ENCODE measurements at places on chromosomes 6 and 20.

- DNase-seq, result no peak
These were observed 27.9 kb downstream of the SDCBP2 start for GRCh38 chr20:1301031-1301529.

GRCh38 chr6:168417191-168417590 lies 23.8 kb upstream of the SMOC2 start:
- DNase-seq, result no peak

DNA sequence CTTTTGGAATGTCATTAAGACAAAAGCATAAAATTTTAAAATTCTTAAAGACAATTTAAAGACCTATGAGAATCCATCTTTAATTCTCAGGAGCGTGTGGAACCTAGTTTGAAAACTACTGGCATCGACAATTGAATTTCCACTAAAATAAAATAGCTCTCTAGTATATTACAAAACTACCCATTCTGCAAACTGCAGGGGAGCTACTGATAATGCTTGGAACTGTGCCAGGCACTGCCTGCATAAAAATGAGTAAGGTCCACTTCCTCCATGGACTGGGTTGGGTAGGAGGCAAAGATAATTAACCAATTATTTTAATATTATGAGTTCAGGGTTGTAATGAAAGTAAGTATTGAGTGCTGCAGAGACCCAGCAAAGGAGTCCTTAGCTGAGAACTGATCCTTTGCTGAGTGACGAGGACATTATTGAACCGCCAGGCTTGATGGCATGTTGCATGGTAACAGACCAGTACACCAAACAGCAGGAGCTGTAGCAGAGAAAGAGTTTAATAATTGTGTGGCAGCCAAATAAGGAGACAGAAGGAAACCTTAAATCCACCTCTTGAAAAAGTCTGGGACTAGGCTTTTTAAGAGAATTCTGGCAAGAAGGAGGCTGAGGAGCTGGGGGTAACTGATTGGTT lies 261.3 kb downstream of the ESR1 start:
- DNase-seq, result no peak

- DNase-seq, result no peak
These were observed 247.0 kb downstream of the PHACTR1 start for GRCh38 chr6:12963567-12963966.

DNA sequence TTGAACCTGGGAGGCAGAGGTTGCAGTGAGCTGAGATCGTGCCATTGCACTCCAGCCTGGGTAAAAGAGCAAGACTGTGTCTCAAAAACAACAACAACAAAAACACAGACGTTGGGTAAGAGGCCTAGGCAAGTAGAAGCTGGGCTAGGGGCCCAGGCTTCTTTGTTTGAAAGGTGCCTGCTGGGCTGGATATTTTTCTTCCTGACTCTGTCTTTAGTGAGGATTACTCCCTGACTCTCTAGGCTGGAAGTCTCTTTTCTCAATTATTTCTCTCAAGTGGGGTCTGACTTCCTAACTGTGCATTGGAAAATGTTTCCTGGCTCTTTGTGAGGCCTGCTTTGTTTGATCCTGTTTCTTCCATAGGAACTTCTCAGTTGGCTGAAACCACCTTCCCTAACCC lies 76.5 kb upstream of the DTNBP1 start:
- no peak for DNase-seq

GRCh38 chr6:16902502-16902901 lies 141.2 kb upstream of the ATXN1 start:
- DNase-seq, result no peak

DNA sequence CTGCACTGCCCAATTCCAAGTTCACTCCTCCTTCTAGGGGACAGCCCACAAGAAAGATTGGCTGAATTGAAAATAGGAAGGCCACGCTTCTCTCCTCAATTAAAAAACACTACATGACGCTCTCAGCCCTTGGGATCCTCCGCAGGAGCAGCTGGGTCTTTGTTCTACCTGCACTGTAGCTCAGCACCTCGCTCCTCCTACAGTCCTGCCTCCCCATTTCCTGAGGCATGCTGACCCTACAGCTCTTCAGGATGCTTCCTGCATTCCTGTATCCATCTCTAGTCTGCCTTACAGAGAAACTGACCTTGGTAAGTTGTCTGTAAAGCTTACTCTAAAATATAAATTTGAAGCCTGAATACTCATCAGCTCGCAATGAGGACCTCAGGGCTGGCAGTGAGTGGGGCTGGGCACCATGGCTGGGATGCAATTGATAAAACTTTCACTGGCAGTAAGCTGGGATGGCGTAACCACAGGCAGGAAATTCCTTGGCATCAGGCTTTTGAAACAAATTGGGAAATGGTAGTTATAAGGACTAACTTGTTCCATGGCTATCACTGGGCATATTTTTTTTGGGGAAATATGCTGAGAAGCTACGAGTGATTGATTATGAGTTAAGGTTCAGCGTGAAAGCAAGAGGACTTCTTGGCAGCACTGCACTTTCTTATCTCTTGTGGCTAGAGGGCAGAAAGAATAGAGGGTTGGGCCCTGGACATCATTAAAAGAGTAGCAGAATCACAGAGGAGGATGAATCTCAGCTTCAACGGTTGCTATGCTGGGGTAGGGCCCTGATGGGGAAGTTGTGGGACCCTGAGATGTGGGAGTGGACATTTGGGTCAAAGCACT lies 11.7 kb upstream of the SIRPB1 start:
- DNase-seq, result no peak

GRCh38 chr6:61809004-61809595 lies 476.9 kb downstream of the KHDRBS2 start:
- DNase-seq, result peak; percentile 52

DNA sequence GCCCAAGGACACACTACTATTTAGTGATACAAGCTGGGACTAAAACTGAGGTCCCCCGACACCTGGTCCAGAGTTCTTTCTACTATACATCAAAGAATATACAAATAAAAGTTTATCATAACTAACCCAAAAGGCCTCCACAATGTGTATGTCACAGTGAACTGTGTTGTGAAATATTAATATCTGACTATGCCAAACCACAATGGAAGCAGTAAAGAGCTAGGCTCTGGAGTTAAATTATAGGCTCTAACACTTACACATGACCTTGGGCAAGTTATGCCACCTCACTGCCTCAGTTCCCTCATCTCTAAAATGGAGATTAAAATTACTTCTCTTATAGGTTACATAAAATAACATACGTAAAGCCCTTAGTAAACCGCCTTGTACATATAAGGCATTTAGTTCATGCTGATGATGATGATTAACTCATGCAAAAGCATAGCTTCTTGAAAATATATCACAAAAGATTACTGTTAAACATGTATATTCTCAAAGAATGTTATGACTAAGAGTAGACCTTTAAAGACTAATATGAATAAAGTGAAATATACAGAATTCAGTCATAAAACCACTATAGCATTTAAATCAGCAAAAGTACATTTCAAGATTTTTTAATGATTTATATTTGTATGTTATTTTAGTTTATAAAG lies 5.7 kb downstream of the SUPT3H start:
- no peak for DNase-seq

DNA sequence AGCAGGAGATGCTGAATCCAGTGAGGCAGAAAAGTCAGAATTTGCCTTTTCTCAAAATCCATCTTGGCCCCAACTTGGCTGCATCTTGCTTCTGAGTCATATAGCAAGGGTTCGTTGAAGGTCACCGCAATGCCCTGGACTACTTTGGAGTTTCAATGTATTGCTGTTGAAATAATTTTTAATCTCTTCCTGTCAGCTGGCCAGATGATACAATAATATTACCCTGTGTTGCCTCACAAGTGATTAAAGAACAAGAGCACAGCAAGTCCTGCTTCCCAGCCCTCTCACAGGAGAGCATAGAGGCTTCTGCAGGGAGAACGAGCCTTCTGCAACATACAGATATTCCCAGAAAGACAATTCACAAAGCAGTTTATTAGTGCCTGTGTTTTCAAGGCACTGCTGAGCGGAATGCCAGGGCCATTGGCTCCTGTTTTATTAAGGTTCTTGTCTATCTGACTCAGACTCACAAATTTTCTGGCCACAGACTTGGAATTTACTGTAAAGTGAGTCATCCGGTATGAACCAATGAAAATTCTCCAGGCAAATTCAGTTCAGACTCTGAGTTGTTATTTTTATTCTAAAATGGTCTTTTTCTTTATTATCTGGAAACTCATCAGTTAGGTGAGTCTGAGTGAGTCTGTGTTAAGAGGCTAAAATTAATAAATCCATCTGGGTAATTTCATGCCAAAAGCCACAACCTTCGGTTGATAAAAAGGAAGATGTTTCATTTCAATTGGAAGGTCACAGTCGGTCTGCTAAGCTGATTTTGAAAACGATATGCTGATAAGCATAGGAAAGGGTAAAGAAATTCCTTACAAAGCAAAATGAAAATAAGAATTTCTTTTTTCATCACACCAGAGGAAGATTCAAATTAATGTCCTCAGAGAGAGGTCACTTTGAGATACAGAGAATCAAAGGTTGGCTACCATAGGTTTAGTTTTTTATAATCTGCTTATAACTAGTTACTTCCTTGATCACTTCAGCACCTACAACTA lies 289.4 kb upstream of the STXBP5 start:
- DNase-seq, result no peak

GRCh38 chr6:127914240-127914639 lies 13.4 kb upstream of the THEMIS start:
- DNase-seq, result no peak
